Activated CD8-positive, alpha-beta memory T cell treated with anti-CD3 and anti-CD28 coated beads, Interleukin-2, amount 10 ng/mL, durations not matched to agents 7 days and 5 days (primary cell): ENCODE measurements at places on chromosomes 2 and 18.

DNA sequence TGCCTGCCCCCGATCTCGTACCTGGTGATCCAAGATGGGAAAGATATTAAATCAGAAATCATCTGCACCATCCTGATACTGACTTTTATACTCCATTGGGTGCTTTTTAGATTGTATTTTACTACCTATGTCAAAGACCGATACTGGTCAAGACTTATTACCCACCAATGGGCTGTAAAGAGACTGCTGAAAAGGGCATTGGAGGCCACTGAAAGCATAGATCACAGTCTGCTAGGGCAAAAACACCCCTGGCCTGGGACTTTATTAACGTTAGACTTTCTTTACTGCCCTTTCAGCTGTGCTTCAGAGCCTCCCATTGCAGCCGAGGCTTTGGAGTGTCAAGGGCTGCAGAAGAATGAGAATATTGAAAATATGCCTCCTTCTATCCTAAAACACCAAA, 472.8 kb upstream of the DDX18 start:
- no peak for DNase-seq

- no peak for DNase-seq
These were observed 27.4 kb upstream of the C2orf69 start for GRCh38 chr2:199883474-199884212.

GRCh38 chr18:23094411-23095190, 40.7 kb upstream of the CABLES1 start:
- no peak for DNase-seq

DNA sequence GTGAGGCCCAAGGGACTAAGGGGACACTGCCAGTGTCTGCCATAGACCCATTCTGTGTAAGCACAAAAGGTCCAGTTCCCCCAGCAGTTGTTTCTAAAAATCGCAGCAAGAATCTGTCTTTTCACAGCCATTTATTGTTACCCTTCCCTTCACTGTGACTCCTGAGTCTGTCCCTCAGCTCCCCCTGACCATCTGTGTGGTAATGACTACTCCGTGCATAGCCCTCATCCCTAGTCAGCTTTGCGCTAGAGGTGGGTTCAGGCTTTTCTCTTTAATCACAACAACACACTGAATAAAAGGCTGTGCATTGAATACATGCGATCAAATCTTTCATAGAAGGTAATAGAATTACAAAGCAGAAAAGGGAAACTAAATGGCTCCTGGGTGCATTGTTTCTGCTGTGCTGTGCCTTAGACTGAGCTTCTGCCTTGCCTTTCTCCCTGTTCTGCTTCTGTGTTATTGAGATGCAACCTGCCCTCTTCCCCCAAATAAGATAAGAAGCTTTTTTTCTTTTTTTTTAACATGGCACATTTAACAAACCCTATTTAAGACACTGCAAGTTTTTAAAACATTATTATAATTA, 836.0 kb upstream of the CDH2 start:
- DNase-seq, result no peak
